Activated T-cell treated with anti-CD3 and anti-CD28 coated beads for 1 hour (primary cell): ENCODE measurements at places on chromosomes 5 and 9.
A peak's percentile ranks its signal among the peaks of the same experiment; 100 is the strongest.

GRCh38 chr9:126700903-126701812 lies 87.4 kb downstream of the LMX1B start:
- DNase-seq: no peak

- DNase-seq: no peak
These were observed 539.9 kb downstream of the BRINP1 start for GRCh38 chr9:118829334-118829733.

- DNase-seq: no peak
These were observed 18.5 kb downstream of the NEURL1B start for GRCh38 chr5:172659570-172659908.

- no peak for DNase-seq
These were observed 30.9 kb downstream of the TNFSF8 start for GRCh38 chr9:114899461-114899860.

- DNase-seq: no peak
These were observed 243.4 kb downstream of the ARRDC3 start for GRCh38 chr5:91139572-91140200.

DNA sequence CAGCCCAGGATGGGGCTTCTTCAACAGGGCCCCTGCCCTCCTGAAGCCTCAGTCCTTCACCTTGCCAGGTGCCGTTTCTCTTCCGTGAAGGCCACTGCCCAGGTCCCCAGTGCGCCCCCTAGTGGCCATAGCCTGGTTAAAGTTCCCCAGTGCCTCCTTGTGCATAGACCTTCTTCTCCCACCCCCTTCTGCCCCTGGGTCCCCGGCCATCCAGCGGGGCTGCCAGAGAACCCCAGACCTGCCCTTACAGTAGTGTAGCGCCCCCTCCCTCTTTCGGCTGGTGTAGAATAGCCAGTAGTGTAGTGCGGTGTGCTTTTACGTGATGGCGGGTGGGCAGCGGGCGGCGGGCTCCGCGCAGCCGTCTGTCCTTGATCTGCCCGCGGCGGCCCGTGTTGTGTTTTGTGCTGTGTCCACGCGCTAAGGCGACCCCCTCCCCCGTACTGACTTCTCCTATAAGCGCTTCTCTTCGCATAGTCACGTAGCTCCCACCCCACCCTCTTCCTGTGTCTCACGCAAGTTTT lies 23.6 kb downstream of the PCDHGC5 start:
- DNase-seq: peak; percentile 89

- DNase-seq: no peak
These were observed 30.9 kb downstream of the PDE6A start for GRCh38 chr5:149913436-149914419.
